CD4-positive, alpha-beta T cell treated with Interleukin-6 at 100 ng/mL for 8 hours (primary cell): ENCODE measurements at places on chromosomes 13 and 19.

DNA sequence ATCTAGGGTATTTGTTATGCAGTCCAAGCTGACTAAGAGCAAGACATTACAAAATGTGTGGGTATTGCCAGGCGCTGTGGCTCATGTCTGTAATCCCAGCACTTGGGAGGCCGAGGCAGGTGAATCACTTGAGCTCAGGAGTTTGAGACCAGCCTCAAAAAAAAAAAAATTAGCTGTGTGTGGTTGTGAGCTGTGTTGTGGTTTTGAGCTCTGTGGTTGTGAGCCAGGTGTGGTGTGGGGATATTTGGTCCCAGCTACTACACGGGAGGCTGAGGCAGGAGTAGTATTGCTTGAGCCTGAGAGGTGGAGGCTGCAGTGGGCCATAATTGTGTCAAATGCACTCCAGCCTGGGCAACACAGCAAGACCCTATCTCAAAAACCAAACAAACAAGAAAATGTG lies 5.6 kb upstream of the KEAP1 start:
- DNase-seq: no peak

- DNase-seq: no peak
These were observed 20.8 kb upstream of the SLC7A9 start for GRCh38 chr19:32890326-32890725.

- DNase-seq: no peak
These were observed 41.2 kb downstream of the MIPEP start for GRCh38 chr13:23848019-23848418.

GRCh38 chr19:35533822-35534392 lies 651 bp downstream of the GAPDHS start:
- DNase-seq: peak; percentile 32

- no peak for DNase-seq
These were observed at the start of gene KCTD15 for GRCh38 chr19:33796164-33796875. TSS of gene KCTD15 (plus strand) at chr19:33796870. CDS start at chr19:33800455, 3,585 bp downstream.

- no peak for DNase-seq
These were observed 1.7 kb upstream of the NCLN start for GRCh38 chr19:3183721-3184641.

DNA sequence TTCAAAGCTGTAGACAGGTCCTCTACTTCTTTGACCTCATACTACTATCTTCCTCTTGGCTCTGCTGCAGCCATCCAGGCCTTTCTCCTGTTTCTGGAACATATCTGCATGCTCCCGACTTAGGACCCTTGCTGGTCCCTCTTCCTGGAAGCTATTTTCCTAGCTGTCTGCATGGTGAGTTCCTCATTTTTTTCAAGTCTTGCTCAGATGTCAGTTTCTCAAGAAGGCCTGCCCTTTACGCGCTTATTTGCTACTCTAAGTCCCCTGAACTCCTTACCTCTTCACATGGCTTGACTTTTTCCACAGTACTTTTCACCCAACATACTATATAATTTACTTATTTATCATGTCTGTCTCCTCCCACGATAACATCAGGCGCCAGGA lies 31.4 kb downstream of the DNAJC3 start:
- no peak for DNase-seq

GRCh38 chr13:73419186-73419585 lies 360.4 kb downstream of the KLF5 start:
- no peak for DNase-seq

DNA sequence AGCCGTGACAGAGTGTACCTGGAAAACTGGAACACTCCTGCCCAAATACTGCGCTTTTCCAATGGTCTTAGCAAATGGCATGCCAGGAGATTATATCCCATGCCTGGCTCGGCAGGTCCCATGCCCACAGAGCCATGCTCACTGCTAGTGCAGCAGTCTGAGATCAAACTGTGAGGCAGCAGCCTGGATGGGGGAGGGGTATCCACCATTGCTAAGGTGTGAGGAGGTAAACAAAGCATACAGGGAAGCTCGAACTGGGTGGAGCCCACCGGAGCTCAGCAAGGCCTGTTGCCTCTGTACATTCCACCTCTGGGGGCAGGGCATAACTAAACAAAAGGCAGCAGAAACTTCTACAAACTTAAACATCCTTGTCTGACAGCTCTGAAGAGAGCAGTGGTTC lies 10.5 kb downstream of the CYP2A13 start:
- no peak for DNase-seq

GRCh38 chr13:42883771-42884467 lies 102.5 kb downstream of the FAM216B start:
- DNase-seq: no peak

DNA sequence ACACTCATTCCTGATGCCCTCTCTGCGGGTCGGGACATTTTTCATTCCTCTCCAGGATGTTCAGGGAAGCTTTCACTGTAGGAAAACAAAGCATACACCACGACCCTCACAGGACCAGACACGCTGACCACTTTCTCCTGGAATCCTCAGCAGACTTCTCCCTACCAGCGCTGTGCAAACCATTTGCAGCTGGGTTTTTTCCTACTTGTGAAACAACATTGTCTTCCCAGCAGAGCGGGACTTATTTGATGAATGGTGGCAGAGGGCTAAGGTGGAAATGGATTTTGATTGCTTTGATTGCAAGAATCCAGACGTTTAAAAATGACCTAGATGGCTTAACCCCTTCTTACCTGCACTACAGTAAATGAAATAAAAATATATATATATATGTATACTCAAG lies 265.9 kb downstream of the TBC1D4 start:
- DNase-seq: no peak

DNA sequence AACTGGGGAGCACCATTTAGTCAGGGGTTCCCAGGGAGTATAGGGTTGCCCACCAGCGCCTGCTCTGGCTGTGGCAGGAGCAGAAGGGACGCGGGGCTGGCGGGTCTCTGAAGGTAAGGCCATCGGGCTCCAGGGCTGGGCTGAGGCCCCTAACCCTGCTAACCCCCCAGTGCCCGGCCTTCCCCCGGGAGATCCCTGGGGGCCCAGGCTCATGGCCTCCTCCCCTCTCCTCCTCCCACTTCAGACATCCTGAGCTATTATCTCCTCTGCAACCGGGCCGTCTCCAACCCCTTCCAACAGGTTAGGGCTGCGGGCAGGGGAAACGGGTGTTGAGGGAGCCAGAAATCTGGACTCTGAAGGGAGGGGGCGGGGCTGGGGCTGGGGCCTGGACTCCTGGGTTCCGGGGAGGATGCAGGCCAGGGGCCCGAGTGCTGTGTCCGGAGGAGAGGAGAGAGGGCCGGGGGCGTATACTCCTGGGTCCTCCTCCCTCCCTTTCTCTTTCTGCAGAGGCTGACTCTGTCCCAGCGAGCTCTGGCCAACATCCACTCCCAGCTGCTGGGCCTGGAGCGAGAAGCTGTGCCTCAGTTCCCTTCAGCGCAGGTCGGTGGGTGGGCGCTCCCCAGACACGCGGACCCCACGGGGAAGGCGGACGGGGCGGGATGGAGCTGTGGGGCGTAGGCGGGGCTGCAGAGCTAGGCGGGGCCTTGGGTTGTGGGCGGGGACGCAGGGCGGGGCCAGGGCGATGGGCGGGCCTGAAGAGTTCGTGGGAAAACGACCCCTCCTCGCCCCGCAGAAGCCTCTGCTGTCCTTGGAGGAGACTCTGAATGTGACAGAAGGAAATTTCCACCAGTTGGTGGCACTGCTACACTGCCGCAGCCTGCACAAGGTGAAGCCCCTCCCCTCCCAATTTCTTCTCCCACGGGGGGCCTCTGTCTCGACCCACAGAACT lies 15.3 kb downstream of the TTYH1 start:
- DNase-seq: peak; percentile 14

DNA sequence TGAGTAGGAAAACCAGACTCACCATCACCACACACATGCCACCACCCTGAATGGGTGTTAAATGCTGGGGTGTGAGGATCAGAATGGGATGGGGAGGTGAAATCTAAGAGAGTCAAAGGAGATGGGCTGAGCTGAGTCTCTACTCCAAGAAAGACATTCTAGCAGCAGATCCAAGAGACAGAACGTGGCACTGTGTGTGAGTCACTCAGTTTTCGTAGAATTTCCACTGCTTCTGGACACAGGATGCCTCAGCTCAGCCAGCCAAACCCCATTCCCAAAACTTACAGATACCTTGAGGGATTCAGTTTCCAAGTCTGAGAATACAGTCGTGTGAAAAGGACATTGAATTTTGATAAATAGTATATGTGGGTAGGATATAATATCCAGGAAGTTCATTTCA lies 7.3 kb upstream of the CYP2A7 start:
- no peak for DNase-seq

GRCh38 chr19:49907745-49908446 lies 11.2 kb upstream of the IL4I1 start:
- DNase-seq: no peak

DNA sequence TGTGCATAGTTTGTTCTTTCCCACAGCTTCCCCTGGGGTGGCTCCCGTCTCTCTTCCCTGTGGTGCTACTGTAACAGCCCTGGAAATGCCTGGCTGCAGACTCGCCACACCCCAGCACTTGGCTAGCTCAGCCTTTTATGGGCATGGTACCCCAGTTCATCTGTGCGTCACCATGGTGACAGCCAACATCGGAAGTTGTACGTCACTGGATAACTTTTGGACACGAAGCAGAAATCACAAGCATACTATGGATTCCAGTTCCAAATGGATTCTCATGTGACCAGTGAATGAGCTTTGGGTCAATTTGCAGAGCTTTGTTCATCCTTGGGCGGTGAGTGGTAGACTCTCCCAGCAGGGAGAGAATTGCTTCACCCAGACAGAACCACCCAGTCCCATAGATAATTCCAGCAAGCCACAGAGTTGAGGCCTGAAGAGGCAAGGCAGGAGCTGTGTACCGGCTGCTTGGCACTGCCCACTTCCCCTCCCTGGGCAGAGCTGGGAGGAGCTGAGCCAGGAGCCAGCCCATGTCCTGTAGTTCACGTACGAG lies 54.4 kb downstream of the COL4A2 start:
- DNase-seq: no peak

DNA sequence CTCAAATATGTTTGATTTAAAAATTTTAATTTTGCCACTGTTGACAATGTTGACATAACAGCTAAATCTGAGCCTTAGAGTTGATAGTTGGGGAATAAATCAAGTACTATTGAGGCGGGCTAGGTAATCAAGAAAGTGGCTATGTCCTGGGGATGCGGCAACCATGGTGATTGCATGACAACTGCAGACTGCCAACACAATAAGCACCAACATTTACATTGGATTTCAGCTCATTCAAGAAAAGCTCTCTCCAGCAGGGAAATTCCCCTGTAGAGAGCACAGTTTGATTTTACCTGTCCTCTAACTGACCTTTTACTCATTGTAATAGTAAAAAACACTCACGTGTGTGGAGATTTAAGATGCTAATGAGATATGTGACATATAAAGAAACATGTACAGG lies 63.1 kb downstream of the ZNF100 start:
- DNase-seq: no peak

- no peak for DNase-seq
These were observed 152.0 kb upstream of the IRS2 start for GRCh38 chr13:109938255-109938936.

- DNase-seq: no peak
These were observed 18.3 kb downstream of the C19orf44 start for GRCh38 chr19:16514383-16515019.

- no peak for DNase-seq
These were observed 64.9 kb downstream of the TEX29 start for GRCh38 chr13:111385183-111385857.
